Stimulated activated CD8-positive, alpha-beta memory T cell treated with anti-CD3 and anti-CD28 coated beads, Interleukin-4, amount 100 ng/mL, for 4 hours (primary cell): ENCODE measurements at places on chromosomes 11 and 22.
A peak's percentile ranks its signal among the peaks of the same experiment; 100 is the strongest.

- DNase-seq: no peak
Observed at GRCh38 chr11:134463716-134464115, 51.7 kb upstream of the B3GAT1 start.

- DNase-seq: no peak
Observed at GRCh38 chr11:123129920-123130319, 65.1 kb downstream of the CLMP start.

DNA sequence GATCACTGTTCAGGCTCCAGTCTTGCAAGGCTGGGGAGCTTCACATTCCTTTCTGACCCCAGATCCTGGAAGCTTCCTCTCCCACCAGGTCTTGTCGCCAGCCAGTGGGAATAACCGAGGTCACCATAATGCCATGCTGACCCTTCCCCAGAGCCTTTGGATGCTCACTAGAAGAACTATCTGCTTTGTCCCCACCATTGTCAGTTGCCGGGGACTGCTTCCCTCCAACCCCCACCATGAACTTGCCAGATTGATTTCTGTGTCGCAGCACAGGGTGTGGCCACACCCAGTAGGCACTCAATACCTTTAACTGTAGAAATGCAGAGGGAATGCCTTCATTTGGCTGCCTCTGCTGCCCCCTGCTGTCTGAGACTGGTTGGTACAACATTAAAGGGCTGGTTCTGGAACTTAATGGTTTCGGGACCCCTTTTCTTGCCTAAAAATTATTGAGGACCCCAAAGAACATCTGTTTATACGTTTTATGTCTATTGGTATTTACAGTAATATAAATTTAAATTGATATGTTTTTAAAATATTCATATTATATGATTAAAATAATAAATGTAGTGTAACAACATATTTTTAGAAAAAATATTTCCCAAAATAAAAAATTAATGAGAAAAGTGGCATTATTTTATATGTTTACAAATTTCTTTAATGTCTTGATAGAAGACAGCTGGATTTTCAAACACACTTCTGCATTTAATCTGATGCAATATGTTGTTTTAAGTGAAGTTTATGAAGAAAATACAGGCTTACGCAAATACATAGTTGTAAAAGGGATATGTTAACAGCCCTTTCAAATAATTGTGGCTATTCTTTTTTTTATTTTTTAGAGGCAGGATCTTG lies 6.7 kb upstream of the GDPD5 start:
- DNase-seq: peak; percentile 77

DNA sequence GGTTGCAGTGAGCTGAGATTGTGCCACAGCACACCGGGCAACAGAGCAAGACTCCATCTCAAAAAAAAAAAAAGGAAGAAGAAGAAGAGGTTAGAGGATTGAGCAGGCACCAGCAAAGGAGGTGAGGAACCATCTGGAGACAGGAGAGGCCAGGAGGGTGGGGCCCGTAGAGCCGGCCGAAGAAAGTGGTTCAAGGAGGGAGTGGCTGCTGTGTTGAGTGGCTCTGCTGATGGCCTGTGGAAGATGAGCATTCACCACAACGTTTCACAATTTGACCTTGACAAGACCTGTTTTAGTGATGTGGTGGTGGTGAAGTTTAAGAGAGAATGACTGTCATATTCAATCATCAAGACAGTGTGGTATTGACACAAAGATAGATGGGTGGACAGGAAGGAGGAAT lies 6.8 kb upstream of the CTSD start:
- no peak for DNase-seq

- DNase-seq: no peak
Observed at GRCh38 chr11:24515632-24516031, 18.8 kb downstream of the LUZP2 start.

- no peak for DNase-seq
Observed at GRCh38 chr11:126719740-126720139, 280.8 kb downstream of the KIRREL3 start.

DNA sequence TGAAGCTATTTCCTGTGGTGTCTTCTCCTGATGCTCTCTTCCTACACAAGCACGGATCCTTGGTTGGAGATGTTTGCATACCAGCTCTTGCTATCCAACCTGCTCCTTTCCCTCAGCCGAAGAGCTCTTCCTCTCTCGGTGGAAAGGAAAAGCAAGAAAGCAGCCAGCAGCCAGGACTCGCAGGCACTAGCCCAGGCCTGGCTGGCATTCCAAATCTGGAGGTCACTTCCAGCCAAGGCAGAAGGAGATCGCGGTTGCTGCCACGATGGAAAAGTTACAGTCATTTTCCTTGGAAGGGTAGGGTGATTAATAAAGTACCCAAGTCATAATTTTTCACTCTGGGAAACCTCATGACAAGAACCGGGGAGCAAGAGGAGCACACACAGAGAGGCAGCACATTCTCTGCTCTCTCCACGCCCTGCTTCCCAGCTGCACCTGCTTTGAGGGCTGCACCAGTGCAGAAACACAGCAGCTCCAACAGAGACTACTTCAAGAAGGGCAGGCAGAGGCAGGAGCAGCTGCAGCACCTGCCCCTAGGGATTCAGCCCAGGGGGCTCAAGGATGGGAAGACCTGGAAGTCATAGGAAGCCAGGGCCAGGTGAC lies 399.3 kb downstream of the CADM1 start:
- no peak for DNase-seq

DNA sequence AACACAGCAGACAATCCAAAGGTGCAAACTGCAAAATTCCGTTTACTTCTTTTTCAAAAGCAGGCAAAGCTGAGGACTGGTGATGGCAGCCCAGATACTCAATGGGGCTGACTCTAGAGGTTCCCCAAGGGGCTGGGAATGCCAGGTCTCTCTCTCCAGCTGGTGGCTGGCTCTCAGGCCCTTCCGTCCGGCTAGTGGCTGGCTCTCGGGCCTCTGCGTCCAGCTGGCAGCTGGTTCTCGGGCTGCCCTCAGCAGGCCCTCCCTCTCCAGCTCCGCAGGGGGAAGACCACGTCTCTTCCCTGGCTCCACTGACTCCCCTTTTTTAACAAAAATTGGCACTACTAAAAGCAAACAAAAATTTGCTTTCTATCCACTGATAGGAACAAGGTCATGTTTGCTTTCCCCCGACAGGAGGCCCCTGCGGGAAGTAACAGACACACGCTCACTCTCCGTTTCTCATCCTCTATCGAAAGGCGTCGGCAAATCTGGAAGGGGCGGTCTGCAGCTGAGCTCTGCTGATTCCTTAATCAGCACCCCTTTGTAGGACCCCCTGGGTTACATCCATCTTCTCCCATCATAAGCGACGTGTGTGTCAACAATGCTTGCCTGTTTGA lies 381.4 kb downstream of the BRD1 start:
- no peak for DNase-seq

DNA sequence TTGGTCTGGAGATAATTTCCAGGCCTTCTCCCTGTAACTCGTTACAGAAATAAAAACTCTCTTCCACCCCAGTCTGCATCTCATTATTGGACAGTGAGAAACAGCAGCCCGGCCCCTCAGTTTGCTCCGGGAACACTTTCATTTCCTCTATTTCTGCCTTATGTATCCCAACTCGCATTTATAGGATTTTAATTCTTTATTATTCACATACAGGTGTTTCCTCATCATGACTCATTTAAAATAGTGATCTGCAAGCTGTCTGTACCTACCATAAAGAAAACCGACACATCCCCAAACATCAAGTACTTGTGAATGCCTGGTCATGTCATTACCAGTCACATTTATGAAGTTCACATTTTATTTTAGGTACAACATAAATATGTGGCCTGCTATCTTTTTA lies 42.8 kb downstream of the PIWIL3 start:
- DNase-seq: no peak

GRCh38 chr11:119634301-119634700 lies 94.7 kb downstream of the NECTIN1 start:
- no peak for DNase-seq

DNA sequence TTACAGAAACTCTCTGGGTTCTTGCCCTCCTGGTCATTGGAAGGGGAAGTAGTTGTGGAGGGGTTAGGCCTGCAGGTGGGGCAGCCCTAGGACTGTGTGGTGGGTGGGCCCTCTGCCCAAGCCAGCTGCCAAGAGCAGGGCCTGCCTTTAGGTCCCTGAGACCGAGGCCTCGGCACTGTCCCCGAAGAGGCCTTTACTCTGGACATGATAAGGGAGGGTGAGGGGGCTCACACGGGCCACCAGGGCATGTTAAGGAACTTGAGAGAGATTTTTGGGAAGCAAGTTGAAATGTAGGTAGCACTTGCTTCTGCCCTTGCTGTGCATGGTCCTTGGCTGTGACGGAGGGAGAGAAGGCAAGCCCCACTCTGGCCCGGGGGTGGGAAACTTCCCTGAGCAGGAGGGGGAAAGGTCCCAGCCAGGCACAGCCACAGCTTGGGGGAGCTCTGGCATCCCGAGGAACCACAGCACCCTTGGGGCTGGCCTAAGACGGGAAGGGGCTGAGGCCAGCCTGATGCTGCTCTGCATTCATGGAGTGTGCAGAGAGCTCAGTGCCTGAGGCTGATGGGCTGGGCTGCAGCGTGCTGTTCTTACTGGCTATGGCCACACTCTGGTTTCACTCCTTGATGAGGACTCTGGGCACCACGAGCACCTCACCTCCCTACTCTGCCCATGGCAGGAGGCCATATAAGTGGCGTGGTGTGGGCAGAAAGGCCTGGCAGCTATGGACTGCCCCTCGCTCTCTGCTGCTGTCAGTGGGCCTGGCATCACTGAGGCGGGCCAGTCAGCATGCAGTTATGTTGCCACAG lies 7.8 kb upstream of the RANBP1 start:
- no peak for DNase-seq

DNA sequence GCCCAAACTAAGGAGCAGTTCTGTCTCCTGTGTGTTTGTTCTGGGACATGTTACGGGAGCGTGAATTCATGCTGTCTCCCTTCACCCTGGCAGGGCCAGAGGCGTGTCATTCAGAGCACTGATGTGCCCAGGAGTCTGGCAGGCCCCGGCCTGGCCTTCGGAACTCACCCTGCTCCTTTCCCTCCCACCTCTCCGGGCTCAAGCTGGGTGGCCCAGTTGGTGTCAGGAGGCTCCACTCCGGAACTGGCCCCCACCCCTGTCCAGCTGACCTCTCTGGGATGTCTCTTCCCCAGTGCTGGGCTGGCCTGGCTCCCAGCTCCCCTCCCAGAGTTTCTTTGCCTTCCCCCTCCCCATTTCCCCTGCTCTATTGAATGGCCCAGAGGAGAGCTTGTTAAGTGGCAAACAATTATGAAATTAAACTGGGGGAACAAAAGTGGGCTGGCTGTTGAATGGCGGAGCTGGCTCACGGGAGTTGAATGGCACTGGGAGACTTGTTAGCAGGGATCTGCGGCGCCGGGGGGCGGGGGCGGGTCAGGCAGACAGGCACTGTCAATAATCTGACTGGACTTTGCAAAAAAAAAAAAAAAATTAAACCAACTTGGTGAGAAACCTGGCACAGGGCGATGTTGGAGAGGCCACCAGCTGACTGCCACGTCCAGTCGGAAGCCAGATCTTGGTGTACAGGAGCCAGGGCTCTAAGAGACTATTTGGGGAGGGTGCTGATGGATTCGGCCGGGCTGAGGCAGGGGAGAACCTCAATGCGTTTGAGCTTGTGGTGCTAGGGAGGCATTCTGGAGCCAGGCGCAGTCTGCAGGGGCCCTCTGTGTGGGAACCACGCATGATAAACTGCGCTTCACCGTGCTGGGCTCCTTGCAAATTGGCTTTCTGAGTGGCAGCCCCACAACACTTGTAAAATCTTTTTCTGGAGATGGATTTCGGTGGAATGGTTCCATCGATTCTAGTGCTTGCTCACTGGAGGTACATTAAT lies 1.3 kb downstream of the MPPED1 start:
- DNase-seq: no peak

GRCh38 chr11:122102426-122102825 lies 13.6 kb downstream of the BLID start:
- no peak for DNase-seq

GRCh38 chr11:104965735-104966134 lies 2.6 kb downstream of the CASP4 start:
- DNase-seq: no peak

- DNase-seq: no peak
Observed at GRCh38 chr22:39314251-39314971, 5.0 kb downstream of the RPL3 start.

GRCh38 chr11:85076535-85077330 lies 550.4 kb downstream of the DLG2 start:
- no peak for DNase-seq

DNA sequence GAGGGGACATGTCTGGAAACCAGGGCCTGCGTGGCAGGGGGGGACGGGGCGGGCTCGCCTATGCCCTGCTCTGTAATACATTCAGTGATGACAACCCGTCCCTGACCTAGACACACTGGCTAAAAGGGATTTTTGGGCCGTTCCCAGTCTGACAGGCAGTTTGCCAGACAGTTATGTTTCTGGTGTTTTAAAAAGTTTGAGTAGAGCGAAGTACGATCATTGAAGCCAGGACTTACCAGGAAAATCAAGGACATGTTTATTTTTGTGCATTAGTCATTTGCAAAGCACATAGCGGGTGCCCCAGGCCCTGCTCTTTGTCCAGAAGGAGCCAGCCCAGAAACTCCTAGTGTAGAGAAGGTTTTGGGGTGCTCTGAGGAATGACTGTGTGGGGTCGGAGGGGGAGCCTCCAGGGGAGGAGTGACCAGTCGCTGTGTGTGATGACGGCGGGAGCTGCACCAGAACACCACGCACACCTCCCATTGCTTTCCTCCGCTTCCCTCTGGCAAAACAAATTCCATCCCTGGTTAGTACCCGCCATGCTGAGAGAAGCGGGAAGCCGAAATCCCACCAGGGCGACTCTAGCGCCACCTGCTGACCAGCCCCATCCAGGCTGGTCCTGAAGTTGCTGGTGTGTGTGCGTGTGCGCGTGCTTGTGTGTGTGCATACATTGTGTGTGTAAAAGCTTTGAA lies 50.8 kb downstream of the FBLN1 start:
- DNase-seq: no peak
